ENCODE measurements at places on chromosomes 11 and 22.

DNA sequence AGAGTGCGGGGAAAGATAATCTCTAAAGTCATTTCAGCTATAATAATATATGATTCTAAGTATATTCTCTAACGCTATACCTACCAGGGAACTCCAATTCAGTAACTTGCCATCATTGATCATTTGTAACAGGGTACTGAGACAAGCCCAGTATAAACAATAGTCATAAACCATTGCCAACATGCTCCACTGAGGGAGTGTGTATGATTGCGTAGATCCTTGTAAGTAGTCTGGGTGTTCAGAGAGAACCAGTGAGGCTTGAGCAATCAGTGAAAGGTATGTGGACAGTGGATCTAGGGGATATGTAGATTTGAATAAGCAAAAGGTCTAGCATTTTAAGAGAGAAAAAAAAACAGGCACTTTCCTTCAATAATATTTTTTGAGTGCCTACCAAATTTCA is 1326.0 kb downstream of the LRRC4C start:
- DNase-seq, result no peak

DNA sequence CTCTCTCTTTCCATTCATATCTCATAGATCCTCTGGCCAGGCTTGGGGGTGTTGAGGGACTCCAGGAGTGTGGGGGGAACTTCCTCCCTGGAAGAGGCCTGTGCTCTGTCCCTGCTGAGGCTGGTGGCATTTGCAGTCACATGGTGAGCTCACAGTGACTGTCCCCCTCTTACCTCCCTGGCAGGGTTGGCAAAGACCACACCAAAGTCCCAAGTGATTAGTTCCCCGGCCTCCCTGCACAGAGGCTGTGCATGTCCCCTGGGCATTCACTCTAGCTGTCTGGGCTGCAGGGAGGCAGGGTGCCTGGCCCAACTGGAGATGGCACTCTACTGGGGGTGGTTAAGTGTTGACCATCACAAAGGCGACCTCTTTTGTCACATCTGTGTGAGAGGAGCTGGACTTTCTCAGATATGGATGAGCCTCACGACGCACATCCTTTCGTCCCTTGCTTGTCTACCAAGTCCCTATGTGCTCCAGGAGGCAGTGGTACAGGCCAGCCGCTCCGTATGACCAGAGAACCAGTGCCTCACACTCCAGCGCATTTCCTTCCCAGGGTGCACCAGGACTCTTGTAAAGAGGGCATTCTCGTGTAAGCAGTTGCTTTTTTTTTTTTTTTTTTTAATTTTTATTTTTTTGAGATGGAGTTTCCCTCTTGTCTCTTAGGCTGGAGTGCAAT is 8.8 kb downstream of the TANGO2 start:
- DNase-seq, result no peak

GRCh38 chr11:110565357-110566336 is 135.9 kb downstream of the FDX1 start:
- DNase-seq, result peak; percentile 25

GRCh38 chr11:61491736-61492395 is 16.7 kb upstream of the LRRC10B start:
- DNase-seq, result no peak

DNA sequence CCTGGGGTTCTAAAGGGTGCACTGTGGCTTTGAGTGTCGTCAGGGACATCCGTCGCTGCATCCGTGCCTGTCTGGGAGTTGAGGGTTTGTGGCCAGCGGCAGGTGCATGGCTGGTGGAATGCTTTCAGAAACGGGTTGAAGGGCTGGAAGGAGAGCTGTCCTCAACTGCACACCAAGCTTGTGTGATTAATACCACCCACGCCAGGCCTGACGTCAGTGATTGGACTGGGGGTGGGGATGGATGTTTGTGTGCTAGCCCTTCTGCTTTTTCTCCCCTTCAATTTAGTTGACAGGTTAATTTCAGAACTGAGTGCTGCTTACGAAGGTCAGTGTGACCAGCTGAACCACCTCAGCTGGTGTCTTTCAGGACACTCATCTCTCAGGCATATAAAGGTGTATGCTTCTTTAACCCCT is 3.2 kb upstream of the GAB2 start:
- peak; percentile 78 for DNase-seq

GRCh38 chr11:4203603-4204360 is 109.2 kb downstream of the RRM1 start:
- DNase-seq, result no peak

DNA sequence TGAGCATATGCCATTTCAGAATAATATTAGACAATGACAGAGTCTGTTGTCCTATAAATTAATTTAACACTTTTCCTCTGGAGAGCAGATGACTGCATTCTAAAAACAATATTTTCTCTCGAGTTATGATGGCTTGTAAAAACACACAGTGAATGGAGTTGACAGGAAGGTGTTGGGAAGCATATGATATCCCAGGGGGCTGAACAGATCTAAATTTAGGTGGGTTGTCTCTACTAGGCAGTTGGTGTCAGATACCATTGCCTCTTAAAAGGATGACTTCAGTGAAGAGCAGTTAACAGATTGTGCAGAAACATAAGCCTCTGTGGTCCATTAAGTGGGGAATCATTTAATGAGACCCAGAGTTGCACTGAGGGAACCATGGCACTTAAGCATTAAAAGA is 30.7 kb downstream of the SVIP start:
- DNase-seq, result no peak

- DNase-seq, result peak; percentile 86
These were observed 262.7 kb downstream of the ETS1 start for GRCh38 chr11:128324531-128325141.

- DNase-seq, result no peak
These were observed 8.1 kb downstream of the RPL27A start for GRCh38 chr11:8690374-8691342.

DNA sequence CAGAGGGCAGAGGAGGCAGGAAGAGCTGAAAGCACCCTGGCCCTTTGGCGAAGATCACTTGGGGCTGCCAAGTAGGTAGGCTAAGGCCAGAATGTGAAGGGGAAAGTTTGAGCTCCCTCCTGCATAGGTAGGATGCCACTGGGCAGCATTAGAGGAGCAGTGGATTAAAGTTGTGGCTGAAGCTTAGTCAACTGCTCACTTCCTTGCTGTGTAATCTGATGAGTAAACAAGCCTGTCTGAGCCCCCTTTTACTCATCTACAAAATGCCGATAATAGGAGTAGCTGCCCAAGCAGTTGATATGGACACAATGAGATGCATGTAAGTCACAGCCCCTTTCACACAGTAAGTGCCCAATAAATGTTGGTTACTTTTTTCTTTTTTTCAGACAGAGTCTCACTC is 216.4 kb downstream of the MN1 start:
- DNase-seq, result no peak

DNA sequence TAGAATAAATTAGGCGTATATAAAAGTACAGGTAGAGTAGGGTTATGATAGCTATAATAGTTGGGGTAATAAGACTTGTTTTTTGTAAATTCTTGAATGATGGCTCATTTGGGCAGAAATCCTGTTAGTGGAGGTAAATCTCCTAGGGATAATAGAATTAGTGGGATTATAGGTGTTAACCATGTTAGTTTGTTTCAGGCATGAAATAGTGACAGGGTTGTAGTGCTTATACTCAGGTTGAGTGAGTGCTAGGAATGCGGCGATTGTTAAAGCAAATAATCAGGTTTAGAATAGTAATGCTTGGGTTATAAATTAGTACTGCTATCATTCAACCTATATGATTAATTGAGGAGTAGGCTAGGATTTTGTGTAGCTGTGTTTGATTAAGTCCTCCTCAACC is 297.1 kb downstream of the DYNC2H1 start:
- no peak for DNase-seq

DNA sequence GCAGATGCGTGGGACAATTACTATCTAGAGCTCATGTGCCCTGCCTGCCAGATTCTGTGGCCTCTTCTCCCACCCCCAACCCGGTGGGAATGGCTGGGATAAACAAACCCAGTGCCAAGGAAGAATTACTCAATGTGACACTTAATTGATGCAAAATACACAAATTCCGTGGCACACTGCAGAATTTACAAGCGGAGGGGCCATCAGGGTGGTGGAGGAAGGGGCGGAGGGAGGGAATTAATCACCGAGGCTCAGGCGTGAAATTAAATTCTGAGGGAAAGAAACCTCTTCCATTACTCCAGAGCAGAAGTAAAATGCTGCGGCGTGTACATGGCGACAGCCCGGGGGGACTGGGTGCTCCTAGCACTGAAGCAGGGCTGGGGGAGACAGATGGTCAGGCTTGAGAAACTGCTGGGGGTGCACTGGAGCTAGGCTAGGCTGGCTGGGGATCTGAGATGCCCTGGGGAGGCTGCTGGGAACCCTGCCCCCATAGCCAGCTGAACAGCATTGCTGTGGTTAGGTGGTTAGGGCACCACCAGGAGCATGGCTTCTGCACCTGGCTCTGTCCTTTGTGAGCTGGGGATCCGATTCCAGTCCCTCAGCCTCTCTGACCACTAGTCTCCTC is 200.6 kb downstream of the CEP164 start:
- DNase-seq, result no peak

GRCh38 chr11:131815590-131815989 is 445.2 kb downstream of the NTM start:
- no peak for DNase-seq

- DNase-seq, result no peak
These were observed 26.9 kb downstream of the ARFGAP3 start for GRCh38 chr22:42830161-42830560.

DNA sequence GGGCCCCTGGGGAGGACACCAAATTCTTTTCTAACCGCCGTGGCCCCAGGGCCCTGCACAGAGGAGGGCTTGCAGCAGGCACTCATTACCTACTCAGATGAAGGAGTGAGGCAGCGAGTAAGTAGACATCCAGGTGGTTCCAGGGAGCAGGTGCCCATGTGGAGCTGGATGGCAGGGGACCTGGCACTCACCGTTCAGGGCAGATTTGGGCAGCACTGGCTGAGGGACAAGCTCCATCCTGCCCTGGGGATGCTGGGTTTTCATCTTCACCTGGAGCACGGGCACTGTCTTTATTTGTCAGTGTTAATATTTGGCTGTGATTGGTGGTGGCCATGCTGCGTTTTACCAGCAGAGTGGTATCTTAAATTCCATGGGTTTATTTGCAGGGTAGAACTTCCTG is 1182.7 kb downstream of the BRD1 start:
- no peak for DNase-seq

- DNase-seq, result peak; percentile 74
These were observed 12.9 kb upstream of the SYTL2 start for GRCh38 chr11:85823816-85824215.

DNA sequence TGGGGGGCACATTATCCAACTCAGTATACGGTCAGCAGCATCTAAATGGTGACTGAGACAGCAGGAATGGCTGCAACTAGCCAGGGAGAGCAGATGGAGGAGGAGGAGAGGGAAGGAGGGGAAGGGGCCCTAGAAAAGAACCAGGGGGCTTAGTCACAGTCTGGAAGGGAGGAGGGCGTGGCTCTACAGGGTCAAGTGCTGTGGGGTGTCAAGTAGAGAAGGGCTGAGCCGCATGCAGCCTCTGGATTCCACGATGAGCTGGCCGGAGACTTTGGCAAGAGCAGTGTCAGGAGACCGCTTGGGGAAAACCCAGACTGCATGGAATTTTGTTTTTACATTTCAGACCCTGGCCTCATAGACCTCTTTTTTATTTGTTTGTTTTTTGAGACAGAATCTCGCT is 25.8 kb upstream of the PPFIA1 start:
- DNase-seq, result no peak

- no peak for DNase-seq
These were observed 1.3 kb upstream of the YIF1A start for GRCh38 chr11:66290330-66290621.

- DNase-seq, result peak; percentile 39
These were observed 1.2 kb downstream of the KMT2A start for GRCh38 chr11:118437208-118438125.

DNA sequence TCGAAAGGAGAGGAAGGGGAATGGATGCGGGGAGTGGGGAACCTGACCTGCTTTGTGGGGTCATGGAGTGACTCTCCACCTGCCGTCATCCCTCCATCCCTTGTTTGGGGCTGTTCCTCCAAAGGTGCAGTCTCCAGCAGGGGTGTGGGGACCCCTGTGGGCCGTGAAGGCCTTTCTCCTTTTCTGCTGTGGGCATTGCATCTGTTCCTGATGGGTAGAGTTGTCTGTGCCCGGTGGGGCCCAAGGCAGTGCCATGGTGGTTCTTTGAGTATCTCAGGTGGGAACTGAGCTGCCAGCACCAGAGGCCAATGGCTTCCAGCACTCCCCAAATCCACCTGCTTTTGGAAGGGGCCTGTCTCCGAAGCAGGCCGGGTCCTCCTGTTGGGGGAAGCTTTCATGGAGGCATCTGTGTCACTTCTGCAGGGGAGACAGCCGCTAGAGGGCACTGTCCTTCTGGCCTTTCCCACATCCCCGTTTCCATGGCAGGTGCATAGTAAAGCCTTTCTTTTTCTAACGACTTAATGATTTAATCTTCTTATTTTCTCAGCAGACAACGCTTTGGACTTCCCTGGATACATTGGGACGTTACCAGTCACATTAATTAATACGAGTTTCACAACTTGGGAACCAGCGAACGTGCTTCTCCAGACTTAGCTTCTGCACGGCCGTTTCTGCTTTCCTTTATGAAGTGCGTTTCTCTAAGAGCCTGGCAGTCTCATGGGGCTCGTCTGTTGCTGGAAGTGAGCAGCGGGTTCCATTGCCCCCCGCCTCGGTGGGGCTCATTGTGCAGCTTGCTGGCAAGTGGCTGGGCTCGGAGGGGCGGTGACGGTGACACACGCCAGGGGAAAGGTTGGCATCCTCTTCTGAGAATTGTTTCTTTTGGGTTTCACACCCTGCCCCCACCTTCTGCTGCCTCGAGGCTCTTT is 57.1 kb downstream of the PARVB start:
- peak; percentile 64 for DNase-seq

GRCh38 chr22:47030881-47031627 is 268.6 kb downstream of the TBC1D22A start:
- DNase-seq, result no peak

DNA sequence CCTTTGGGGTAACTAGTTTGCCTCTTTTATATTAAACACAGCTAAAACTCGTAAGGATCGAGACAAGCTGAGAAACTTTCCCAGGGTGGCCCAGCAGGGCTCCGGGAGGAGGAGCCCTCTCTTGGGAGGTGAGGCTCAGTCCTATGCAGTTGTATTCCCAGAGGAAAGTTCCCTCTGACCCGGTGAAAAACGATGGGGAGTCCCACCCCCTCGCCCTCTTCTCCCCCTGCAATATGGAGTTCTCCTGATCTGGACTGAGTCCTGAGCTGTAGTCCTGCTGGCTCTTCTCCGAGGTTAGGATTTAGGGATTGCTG is 1.3 kb downstream of the NTM start:
- DNase-seq, result no peak

GRCh38 chr11:120551191-120551590 is 39.6 kb downstream of the GRIK4 start:
- no peak for DNase-seq

GRCh38 chr11:125402435-125402834 is 93.6 kb downstream of the FEZ1 start:
- no peak for DNase-seq

GRCh38 chr11:122617926-122618325 is 37.6 kb upstream of the UBASH3B start:
- DNase-seq, result no peak

DNA sequence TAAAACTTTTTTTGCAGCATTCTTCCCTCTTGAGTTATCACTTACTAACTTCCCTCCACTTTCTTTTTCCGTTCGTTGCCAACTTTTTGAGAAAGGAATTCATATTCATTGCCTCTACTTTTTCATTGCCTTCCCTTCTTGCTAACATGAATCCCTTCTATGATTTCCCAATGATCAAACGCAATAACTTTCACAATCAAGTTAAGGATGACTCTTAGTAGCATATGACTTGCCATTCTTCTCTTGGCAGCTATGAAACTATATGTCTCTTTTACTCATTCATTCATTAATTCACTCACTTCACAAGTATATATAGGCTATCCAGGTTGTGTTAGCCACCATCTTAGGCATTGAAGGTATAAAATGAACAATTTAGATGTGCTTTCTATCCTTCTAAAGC is 16.6 kb upstream of the ARHGAP20 start:
- no peak for DNase-seq

GRCh38 chr11:129998107-129998506 is 4.5 kb downstream of the PRDM10 start:
- no peak for DNase-seq

Data from CD4-positive, alpha-beta T cell treated with Interleukin-1 beta for 1 hour (primary cell).